ENCODE measurements at places on chromosomes 7 and 10.
A peak's percentile ranks its signal among the peaks of the same experiment; 100 is the strongest.

DNA sequence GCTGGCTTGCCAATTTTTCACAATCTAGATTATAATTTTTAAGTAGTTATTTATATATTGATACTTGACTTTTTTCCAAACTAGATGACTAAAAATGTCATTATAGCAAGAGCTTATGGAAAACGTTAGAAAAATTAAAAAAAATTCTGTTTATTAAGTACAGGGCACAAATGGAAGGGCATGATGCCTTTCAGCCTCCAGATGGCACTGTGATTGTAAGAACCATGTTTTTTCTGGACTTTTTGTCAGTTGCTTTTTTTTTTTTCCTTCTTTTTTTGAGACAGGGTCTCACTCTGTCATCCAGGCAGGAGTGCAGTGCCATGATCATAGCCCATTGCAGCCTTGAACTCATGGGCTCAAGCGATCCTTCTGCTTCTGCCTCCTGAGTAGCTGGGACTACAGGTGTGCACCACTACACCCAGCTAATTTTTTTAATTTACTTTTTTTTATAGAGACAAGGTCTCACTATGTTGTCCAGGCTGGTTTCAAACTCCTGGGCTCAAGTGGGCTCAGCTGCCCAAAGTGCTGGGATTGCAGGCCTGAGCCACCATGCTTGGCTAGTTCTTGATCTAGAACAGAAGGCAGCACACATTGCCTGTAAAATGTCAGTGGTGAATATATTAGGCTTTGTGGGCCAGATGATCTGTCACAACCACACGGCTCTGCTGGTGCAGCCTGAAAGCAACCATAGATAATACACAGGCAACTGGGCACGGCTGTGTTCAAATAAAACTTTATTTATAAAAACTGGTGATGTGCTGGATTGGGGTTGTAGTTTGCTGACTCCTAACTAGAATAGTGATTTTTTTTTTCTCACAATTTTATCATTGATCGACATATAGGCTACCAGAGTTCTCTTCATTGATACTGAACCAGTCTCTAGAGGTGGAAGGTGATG is 27.4 kb downstream of the UCMA start:
- peak; percentile 55 for DNase-seq

- no peak for DNase-seq
Measured at GRCh38 chr7:158355456-158356065, 232.1 kb downstream of the PTPRN2 start.

GRCh38 chr7:105811189-105811847 is 65.1 kb downstream of the ATXN7L1 start:
- no peak for DNase-seq

DNA sequence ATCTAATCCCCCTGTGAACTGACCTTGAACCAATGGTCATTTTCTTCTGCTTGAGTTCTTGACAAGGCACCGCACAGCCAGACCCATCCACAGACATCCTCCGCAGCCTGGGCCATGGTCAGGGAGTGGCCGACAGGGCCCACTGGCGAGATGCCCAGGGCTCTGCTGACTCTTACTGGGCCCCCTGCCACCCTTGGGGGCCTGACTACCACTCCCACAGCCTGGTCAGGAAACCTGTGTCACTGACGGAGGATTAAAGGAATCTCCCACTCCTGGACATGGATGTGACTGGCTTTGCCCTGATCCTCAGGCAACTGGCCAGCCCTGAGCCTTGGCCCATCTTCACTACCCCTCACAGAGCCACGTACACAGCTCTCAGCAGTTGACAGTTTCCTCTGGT is 50.4 kb upstream of the ENO4 start:
- DNase-seq, result no peak

All from tongue (tissue), 3 donors.